ENCODE measurements at places on chromosomes 6 and 20.
A peak's percentile ranks its signal among the peaks of the same experiment; 100 is the strongest.

DNA sequence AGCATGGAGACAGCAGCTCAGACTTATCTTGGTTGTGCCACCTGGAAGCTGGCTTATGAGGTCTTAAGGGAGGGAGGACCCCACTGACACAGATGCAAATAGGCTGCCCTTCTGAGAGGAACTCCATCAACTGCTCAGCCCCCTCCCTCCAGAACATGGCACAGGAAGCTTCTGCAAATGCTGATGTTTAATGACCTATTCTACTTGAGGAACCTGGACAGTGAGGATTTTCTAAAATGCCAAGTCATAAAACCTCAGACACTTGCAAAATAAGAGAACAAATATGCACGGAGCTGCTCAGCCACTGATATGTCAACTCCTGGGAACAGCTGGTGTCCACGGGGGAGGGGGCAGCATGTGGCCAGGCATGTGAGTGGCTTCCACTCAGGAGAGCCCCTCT lies 3.5 kb downstream of the CST9 start:
- DNase-seq: no peak

DNA sequence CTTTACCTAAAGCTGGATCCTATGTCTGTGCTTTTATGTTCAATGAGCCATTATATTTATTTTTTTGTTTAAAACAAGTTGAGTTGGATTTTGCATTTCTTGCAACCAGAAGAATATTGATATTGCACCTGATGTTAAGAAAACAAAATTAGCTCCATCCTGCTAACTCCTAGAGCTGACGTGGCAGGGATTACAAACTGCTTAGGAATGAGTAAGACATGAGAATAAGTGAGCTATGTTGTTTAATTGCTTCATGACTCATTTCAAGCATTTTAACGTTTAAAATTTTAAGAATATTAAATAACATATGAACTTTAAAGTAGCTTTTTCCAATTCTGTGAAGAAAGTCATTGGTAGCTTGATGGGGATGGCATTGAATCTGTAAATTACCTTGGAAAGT lies 663.5 kb downstream of the EPM2A start:
- DNase-seq: no peak

- DNase-seq: no peak
Observed at GRCh38 chr6:119476554-119476953, 127.0 kb upstream of the MAN1A1 start.

GRCh38 chr6:13368731-13369115 lies 40.4 kb upstream of the TBC1D7 start:
- DNase-seq: no peak

- DNase-seq: no peak
Observed at GRCh38 chr20:8361006-8361652, 229.1 kb downstream of the PLCB1 start.

- no peak for DNase-seq
Observed at GRCh38 chr20:46865824-46866223, 28.8 kb upstream of the EYA2 start.

DNA sequence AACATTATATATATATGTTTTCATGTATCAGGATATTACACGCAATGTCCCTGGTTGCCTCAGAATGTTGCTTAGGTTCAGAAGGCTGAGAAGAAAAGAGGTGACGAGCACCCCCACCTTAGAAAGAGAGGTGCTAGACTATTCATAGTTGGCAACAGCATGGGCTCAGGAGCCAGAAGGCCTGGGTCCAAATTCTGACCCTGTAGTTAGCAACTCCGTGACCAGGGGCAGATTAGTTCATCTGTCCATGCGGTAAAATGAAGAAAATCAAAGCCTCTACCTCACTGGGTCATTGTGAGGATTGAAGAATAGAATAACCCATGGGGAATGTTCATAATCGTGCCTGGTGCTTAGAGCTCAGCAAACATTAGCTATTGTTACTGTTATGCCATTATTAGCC lies 5.4 kb upstream of the SIRT5 start:
- DNase-seq: no peak

- no peak for DNase-seq
Observed at GRCh38 chr20:56299362-56299761, 50.8 kb downstream of the MC3R start.

GRCh38 chr6:139131736-139132280 lies 3.1 kb upstream of the HECA start:
- DNase-seq: no peak

DNA sequence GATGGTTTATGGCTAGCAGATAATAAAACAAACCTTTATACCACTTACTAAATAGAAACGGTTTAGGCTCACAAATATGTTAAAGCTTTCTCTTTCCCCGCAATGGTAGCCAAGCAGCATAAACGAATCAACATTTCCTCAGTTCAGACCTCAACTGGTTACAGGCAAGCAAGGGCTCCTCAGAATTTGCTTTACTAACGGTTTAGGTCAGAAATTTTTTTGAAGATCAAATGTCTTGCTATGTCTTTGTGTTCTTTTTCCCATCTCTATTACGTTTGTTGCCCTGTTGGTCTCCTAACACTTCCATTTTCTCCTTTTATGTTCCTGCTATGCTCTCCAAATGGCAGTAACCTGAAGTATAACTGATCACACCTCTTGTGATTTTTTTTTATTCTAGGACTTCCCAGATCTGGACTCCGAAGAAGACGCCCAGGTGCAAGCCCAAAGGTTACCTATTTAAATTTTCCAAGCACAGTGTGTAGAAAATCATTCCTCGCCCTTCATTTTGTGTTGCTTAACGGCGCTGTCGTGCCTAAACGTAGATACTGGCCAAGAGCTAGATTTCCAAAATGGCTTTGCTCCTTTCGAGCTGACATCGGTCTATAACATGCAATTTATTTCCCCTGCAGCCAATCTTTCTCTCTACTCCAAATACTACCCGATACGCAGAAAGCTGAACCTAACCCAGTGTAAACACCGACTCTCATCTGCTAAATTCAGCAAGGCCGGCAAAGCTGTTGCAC lies 717 bp upstream of the ASF1A start:
- DNase-seq: peak; percentile 58

GRCh38 chr6:650098-650497 lies 6.8 kb downstream of the HUS1B start:
- no peak for DNase-seq

- peak; percentile 62 for DNase-seq
Observed at GRCh38 chr6:132763269-132763668, 5.6 kb upstream of the VNN2 start.

DNA sequence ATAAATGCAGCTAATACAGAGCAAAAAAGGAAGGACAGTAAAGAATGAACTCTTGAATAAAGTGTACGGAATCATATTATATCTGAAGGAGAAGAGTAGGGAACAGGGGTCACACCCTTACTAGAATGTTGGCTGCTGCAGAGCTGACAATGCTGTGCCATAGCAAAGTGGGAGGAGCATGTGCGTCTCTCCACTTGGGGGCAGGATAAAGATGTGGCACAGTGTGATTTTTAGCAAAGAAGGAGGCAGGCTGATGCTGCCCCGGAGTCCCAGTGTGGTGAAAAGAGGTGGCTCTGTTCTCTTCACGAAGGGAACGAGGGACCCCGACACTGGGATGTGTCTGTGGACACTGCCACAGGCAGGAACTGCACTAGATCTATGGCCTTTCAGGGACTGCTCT lies 67.5 kb downstream of the INSM1 start:
- DNase-seq: no peak

DNA sequence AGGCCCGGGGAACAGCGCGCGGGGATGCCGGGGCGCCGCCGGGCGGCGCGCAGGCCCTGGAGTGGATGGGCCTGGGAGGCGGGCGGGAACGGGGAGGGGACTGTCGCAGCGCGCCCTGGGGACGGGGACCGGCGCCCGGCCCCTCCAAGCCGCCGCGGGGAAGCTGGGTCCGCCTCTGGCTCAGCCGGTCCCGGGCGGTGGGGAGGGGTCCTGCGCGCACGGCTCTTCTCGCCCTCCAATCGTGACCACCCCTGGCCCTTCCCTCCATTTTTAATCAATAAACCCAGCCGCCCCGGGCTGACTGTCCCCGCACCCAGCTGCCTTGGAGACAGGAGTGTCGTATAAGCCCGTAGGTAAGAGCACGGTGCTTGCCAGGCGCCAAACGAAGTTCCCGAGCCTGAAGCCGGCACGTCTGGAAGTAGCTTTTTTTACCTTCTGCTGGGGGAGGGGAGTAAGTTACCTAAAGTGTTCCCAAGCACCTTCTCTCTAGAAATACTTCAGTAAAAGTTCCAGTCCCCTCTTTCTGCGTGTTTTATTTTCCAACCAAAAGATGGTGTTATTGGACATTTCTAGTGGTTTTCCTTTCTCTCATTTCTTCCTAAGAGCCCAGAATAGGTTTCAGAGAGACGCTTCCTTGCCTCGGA lies 780 bp upstream of the TAF4 start:
- peak; percentile 63 for DNase-seq

GRCh38 chr6:5681480-5681879 lies 325.2 kb downstream of the NRN1 start:
- DNase-seq: no peak

DNA sequence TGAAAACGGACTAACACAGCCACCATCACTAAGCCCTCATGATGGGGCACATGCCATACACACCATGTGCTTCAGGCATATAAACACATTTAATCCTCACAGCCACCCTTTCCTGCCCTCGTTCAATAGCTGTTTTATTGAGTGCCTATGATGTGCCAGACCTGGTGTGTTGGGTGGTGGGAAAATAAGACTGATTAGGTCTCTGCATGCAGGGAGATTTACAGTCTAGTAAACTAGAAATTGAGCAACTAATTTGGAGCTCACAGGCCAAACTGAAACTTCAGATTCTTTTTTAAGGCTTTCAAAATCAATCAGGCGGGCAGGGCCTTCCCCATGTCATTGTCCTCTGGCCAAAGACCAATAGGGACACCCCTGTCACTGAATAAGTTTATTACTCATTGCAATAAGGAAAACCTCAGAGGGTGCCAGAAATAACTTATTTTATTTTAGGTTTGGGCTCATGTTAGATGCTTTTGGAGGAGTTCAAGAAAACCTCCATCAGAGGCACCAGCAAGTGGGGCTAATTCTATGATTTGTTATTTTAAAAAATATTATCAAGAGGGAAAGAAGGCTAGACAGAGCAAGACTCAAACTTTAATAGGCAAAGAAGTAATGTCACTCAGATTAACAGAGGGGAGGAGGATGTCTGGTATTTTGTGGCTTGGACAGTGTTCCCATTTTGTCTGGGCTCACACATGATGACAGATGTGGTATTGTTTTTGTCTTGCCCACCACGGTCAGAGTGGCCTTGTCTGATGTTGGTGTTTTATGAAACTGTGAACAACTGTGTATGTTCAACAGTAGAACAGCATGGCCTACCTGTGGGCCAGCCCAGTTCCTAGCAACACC lies 12.0 kb downstream of the ZFP64 start:
- DNase-seq: no peak

GRCh38 chr6:110404607-110405006 lies 10.8 kb downstream of the DDO start:
- DNase-seq: no peak

DNA sequence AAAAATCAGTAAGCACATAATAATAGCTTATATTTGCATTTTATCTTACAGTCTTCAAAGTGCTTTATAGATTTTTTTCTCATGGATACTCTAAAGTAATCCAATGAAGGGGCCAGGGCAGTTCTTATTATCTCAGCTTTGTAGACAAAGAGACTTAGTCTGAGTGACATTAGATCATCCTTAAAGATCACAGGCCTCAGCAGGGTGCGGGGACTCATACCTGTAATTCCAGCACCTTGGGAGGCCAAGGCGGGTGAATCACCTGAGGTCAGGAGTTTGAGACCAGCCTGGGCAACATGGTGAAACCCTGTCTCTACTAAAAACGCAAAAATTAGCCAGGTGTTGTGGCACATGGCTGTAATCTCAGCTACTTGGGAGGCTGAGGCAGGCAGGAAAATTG lies 14.5 kb downstream of the FERMT1 start:
- no peak for DNase-seq

GRCh38 chr6:28693751-28694443 lies 168.2 kb downstream of the GPX5 start:
- DNase-seq: no peak

DNA sequence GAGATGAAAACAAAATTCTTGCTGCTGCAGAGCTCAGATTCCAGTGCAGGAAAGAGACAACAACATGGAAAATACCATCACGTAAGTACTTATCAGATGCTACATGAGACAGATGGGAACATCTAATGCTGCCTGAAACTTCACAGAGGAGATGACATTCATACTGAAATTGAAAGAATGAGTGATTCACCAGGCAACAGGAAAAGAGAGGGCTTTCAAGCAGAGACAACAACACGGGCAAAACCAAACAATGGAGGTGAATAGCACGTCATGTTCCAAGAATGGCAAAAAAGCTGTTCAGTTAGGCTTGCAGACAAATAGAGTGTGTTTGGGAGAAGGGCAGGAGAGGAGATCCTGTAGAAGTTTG lies 39.3 kb downstream of the GTF2H5 start:
- DNase-seq: no peak

DNA sequence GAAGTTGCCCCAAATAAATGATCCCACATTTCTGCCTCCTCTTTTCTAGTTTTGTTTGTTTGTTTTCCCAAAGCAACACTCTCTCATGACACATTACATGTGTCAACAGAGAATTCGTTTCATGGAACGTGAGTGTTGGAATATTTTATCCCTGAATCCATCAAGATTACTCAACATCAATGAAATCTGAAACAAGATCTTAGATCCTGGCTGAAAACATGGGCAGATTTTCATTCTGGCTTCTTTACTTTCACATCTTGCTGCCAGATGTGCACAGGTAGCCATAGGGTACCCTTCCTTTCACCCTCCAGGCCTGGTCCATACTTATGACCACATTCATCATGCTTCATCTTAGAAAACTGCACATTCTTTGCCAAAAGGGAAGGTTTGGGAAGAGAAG lies 347.0 kb downstream of the DOK5 start:
- no peak for DNase-seq

- peak; percentile 73 for DNase-seq
Observed at GRCh38 chr6:33904050-33904746, 100.4 kb upstream of the MLN start.

DNA sequence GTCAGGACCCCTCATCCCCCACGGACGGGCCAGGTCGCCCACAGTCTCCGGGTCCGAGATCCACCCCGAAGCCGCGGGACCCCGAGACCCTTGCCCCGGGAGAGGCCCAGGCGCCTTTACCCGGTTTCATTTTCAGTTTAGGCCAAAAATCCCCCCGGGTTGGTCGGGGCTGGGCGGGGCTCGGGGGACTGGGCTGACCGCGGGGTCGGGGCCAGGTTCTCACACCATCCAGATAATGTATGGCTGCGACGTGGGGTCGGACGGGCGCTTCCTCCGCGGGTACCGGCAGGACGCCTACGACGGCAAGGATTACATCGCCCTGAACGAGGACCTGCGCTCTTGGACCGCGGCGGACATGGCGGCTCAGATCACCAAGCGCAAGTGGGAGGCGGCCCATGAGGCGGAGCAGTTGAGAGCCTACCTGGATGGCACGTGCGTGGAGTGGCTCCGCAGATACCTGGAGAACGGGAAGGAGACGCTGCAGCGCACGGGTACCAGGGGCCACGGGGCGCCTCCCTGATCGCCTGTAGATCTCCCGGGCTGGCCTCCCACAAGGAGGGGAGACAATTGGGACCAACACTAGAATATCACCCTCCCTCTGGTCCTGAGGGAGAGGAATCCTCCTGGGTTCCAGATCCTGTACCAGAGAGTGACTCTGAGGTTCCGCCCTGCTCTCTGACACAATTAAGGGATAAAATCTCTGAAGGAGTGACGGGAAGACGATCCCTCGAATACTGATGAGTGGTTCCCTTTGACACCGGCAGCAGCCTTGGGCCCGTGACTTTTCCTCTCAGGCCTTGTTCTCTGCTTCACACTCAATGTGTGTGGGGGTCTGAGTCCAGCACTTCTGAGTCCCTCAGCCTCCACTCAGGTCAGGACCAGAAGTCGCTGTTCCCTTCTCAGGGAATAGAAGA lies 978 bp downstream of the HLA-A start:
- peak; percentile 49 for DNase-seq

- DNase-seq: no peak
Observed at GRCh38 chr20:42444799-42445198, 744.9 kb downstream of the PTPRT start.

Data from CD4-positive, alpha-beta T cell treated with Interleukin-17A for 4 hours (primary cell).